ENCODE measurements at places on chromosomes 3 and 15.

- no peak for DNase-seq
Measured at GRCh38 chr15:75062706-75063105, 39.3 kb downstream of the PPCDC start.

DNA sequence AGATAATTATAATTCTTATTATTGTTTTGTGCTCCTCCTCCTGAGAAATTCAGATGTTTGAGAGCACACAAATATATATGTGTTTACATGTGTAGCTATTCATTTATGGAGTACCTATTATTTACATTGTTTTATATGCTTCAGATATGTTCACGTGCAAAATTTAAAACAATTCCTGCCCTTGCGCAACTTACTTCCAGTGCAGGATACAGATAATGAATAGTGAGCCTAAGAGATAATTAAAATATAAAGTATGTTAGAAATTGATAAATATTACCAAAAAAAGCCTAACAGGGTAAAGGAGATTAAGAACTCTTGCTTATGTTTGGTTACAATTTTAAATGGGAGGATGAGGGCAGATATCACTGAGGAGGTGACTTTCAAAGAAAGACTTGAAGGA lies 81.7 kb upstream of the DPH6 start:
- no peak for DNase-seq

DNA sequence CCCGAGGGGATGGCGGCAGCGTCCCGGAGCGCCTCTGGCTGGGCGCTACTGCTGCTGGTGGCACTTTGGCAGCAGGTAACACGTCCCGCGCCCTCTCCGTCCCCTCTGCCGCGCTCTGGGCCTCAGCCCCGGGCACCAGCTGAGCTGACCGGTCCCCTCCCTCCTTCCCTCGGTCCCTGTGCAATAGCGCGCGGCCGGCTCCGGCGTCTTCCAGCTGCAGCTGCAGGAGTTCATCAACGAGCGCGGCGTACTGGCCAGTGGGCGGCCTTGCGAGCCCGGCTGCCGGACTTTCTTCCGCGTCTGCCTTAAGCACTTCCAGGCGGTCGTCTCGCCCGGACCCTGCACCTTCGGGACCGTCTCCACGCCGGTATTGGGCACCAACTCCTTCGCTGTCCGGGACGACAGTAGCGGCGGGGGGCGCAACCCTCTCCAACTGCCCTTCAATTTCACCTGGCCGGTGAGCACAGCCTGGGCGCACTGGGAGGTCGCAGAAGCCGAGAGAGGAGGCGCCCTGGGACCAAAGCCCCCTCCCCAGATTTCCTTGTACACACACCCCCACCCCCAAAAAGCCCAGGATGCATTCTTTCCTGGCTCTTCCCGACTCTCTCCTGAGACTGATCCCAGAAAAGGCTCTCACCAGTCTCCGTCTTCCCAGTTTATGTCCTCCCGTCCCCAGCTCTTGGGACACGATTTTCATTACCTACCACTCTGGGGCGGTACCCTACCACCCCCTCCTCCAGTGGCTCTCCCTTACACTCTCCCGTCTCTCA lies 705 bp downstream of the DLL4 start:
- DNase-seq = no peak

DNA sequence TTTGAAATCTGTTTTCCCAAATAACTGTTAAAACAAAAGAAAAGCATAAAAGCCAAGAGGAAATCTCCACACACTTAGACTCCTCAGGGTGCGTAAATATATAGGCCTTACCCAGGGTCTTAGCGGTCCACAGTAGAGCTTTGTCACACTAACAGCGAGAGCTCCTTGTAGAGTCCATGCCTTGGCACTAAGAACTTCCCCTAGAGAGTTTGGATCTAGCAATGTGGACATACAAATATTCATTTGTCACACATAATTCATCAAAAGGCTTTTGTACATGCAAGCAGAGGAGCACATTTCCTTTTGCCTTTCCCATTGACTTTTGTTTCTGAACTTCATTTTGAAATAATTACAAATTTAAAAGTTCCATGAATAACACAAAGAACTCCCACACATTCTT lies 11.0 kb upstream of the SLMAP start:
- DNase-seq = no peak

- DNase-seq = no peak
Measured at GRCh38 chr3:52787246-52787645, 7.3 kb upstream of the ITIH3 start.

DNA sequence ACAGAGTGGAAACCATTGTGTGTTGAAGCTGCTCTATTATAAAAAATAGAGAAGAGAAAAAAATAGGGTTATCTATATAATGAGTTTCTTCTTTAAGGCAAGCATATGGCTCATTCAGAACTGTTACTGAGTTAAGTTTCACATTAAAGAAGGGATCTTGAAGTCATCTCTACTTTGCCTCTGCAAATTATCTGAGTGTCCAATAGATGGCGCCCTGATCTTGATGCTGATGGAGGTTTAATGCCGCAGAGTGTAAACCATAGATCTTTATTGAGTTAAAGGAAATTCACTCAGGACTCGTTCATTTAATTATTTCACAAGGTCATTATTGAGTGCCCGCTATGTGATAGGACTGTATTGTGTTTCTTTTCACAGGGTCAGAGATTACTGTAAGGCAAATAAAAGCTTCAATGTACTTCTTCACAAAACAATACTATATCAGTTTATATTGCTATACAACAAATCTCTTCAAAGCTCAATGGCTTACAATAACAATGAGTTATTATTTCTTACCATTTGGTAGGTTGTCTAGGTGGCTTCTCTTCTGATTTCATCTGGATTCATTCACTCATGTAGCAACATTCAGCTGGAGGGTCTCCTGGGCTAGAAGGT lies 171.4 kb downstream of the NSUN3 start:
- DNase-seq = peak; percentile 27

DNA sequence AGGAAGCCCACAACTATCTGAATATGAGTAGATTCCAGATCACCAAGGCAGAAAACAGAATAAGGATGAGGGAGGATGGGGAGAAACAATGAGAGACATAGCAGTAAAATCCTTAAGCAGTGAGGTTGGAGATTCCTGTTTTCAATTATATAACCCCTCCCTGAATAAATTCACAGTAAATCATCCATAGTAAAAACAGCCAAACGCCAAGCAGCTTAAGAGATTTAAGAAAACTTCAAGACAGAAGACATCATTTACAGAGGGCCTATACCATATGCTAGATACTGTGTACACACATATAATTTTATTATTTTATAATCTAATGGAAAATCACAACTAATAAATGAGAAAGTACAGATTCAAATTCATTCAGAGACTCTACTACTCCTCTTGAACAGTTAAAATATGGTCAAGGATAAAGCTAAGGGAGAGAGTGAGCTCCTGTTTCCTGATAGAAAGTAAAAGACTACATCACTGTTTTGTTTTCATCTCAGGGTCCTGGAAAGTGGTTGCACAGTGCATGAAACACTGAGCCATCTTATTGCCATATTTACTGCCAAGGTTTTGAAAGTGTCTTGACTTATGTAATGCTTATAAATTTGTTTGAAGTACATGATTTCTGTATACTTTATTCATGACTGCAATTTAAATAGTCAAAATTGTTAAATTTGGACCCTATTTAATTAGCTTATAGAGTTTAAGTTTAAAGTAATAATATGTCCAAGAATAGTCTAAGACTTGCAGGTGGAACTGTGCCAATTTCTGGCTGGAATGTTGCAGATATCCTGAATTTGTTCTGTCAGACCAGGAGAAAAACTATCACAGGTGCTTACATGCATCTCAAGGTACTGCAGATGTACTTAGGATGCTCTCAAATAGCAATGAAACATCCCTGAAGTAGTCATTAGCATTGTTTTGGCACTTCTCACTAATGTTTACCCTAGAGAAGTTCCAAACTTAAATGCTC lies 141.4 kb downstream of the TBL1XR1 start:
- no peak for DNase-seq

GRCh38 chr3:31244929-31245817 lies 287.6 kb upstream of the STT3B start:
- DNase-seq = no peak

- no peak for DNase-seq
Measured at GRCh38 chr15:28169366-28169765, 70.3 kb upstream of the OCA2 start.

GRCh38 chr15:92495446-92495845 lies 101.8 kb downstream of the ST8SIA2 start:
- DNase-seq = no peak

DNA sequence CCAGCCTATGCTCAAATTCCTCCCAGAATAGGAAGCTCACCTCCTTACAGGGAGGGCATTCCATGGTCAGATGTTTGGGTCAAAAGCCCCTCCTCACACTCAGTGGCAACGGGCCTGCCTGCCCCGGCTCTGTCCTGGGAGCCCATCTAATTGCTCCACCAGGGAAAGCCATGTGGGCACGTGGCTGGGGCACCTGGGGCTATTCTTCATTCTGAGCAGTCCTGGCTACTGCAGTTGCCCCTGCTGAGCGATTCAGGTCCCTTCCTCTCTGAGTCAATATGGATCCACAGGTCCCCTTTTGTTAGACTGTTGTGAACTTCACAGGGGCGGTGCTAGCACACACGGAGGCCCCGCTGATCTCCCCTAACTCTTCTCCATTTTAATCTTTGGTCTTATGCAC lies 39.4 kb downstream of the TPRA1 start:
- DNase-seq = no peak
